ENCODE measurements at places on chromosomes 3 and 15.

DNA sequence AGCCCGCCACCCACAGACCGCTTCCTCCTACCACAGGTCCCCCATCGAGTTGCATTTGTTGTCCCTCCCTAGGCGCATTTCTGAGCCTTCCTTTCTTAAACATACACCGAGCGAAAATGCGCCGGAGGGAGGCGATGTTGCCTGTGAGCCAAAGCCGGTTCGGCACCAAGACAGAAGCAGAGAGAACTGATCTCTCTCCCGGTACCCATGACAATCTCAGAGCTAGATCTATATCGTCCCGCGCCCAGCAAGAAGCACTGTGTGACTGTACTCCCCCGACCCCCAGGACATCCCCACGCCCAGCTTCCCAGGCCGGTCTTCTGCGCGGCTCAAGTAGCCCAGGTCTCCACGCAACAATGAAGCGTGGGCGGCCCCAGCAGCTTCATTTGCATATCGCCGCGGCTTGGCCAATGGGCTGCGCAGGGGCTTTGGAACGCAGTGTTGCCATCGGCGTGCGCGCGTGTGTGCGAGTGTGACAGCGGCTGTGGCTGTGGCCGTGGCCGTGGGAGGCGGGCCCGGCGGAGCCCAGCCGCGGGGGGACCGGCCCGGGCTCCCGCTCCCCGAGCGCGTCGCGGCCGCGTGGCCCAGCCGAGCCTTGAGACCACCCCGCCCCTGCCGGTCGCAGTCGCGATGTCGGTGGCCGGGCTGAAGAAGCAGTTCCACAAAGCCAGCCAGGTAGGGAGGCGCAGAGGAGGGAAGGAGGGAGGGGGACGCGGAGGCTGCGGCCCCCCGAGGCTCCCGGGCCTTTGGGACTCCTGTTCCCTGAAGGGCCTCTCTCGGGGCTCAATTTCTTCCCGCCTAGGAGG is at the start of gene SH3GL3:
Gene SH3GL3, plus strand, starts transcription at position 438 of the 806 bp plus-strand sequence. Its CDS starts 193 bp downstream, at position 631.
- peak; percentile 89 for DNase-seq

- DNase-seq = no peak
Observed at GRCh38 chr15:31472636-31473384, 146.2 kb downstream of the KLF13 start.

DNA sequence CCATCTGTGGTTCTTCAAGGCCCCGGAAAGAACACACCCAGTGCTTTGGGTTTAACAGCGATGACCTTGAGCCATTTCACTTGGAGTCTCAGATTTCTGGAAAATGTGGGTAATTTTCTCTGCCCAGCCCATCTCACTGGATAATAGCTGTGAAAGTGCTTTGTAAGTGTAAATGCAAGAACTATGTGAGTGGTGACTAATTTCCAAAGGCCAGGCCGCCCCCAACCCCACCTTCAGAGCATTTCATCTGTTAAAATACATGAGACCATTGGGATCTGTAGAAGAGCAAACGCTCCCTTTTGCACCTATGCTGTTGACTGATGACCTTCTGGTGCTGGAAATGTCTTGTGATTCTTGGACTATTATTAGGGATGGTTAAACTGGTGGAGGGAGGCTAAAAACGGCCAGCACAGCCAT is 196.8 kb upstream of the LPP start:
- DNase-seq = no peak

DNA sequence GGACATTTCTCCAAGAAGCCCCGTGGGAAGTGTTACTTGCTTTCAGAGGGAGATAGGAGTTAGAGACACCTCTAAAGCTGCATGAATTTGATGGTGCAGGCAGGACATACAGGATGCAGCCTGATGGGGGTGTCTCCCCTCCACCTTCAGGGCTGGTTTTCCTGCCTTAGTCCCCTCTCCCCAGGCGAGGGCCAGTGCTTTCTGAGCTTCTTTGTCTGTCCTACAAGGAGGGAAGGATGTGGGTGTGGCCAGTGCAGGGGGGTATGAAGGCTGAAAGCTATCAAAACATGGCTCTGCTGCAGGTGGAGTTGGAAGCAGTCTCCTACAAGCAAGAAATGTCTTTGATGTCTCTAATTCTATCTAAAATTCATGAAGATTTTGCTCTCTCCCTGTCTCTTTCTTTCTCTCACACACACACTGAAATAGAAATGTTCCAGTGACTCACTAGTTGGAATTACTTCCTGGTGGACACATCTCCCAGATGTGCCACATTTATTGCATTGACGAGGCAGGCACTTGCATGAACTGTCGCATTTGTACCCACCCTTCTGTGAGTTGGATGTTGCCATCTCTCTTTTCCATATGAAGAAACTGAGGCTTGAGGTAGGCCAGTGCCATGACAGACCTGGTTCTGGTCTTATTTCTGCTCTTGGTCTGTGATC is 13.9 kb upstream of the PODXL2 start:
- no peak for DNase-seq

DNA sequence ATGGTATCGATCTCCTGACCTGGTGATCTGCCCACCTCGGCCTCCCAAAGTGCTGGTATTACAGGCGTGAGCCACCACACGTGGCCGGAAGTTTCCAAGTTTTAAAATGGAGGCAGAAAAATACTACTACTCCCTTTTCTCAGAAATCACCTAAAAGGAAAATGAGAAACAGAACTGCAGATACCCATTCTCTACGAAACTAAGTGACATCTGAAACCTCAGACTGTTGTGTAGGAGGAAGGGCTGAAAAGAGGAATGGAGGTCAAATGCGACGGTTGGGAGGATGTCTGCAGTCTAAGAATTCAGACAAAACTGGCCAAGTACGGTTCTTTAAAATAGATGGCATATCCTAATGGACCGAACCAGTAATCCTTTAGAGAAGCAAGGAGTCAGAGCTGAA is 24.1 kb downstream of the WDR48 start:
- no peak for DNase-seq

- no peak for DNase-seq
Observed at GRCh38 chr3:189272500-189273119, 100.8 kb downstream of the TPRG1 start.
